ENCODE measurements at places on chromosomes 12 and 14.
A peak's percentile ranks its signal among the peaks of the same experiment; 100 is the strongest.

- no peak for DNase-seq
Measured at GRCh38 chr12:94247246-94247645, 98.9 kb downstream of the PLXNC1 start.

DNA sequence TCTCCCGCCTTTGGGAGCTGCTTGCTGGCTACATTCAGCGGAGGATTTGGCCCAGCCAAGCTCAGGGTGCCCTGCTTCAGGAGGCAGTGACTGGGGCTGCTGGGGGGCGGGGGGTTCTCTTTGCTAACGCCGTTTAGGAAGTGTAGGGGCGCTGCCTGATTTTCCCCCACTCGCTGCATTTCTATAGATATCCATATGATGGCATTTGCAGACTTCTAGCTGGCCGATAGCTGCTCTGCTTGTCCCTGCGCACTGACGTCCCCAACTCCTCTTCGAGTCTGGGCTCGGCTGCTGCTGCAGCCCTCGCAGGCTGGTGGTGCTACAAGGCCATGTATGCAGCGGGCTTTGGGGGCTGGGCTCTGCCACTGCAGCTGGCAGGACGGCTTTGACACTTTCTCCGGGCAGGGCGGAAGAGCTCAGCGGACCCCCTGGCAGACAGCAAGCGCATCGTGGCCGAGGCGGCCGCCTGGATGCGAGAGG is 3.1 kb downstream of the LRFN5 start:
- no peak for DNase-seq

DNA sequence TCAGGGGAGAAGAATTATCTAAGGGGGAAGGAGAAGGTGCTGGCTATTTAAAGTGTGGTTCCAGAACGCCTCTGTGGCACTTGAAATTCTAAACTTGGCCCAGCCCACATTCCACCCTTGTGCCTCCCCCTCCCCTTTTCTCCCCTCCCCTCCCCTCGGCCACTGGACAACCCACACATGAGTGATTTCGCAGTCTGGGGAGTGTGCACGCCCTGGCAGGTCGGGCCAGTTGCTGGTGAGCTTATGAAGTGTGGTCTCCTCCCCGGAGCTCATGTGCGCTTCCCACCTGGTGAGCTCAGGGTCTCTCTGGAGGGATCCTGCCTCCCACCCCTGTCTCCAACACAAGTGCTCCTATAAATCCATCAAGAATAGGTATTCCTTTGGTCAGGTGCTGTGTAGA is at the start of gene SLC6A13:
TSS of gene SLC6A13 (minus strand) at position 20 of the 400 bp plus-strand sequence. CDS start 2,784 bp downstream, outside the sequence.
- no peak for DNase-seq

DNA sequence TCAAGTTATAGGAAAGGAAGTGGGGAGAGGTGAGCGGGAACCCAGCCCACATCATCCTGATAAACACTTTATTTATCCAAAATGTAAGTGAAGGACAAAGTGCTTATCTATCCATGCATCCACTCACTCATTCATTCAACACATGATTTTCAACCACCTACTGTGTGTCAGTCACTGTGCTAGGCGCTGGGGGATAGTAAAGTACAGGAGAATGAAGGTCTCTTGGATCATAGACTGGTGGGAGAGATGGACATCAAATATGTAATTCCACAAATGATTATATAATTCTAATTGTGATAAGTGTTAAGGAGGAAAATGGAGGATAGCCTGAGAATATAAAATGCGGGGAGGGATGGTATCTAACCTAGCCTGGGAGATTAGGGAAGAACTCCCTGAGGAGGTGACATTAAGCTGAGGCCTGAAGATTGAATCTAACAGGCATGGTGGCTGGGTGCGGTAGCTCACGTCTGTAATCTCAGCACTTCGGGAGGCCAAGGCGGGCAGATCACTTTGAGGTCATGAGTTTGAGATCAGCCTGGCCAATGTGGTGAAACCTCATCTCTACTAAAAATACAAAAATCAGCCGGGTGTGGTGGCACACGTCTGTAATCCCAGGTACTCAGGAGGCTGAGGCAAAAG is 41.3 kb upstream of the CHST11 start:
- DNase-seq = no peak

DNA sequence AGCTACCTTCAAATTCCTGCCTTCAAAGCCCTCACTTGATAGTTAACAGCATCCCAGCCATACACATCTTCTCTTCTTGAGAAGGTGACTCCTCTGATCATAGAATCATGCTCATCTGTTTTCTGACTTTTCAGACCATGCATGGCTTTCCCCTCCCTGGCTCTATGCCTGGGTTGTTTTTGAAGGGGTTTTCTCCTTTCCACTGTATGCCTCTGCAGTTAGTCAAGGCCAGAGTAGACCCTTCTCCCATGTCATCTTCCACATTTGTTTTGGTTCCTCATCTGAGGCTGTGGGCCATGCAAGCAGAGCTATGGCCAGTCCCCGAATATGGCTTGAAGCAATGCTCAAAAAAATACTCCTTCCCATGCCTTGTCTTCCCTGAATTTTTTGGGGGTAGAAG is 14.3 kb upstream of the MCRS1 start:
- no peak for DNase-seq

DNA sequence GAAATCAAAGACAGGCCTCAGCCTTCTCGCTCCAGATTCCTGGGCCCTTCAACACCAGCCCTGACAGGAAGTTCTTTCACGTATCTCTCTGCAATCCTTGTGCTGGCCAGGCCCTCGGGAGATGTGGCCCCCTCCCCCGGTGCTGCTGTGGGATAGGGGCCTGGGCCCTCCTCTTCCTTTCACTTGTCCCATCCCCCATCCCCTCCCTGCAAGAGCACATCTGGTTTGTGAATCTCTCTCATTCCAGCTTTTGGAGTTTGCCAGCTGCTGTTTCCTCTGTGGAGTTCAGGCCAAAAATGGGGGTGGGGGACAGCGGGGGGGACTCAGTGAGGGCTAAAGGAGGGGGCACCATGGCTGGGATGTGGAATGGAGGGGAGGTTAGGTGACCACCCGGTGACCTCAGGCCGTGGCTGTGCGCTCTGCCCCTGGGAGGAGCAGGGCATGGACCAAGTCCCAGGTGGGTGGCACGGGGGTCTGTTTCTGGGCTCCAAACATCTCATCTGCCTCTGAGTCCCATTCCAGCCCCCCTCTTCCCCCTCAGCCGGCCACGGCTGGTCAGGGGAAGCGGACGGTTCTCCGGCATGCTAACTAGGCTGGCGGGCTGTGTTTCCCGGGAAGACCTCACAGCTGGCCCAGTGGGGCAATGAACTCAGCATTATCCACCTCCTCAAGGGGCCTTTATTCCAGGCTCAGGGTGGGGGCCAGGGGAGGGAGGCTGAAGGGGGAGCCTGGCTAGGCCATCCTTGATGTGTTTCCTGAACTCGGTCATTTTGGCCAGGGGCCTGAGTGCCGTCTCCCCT is 7.4 kb downstream of the LRP1 start:
- no peak for DNase-seq

GRCh38 chr14:102497998-102498677 is 11.4 kb downstream of the ANKRD9 start:
- DNase-seq = no peak

DNA sequence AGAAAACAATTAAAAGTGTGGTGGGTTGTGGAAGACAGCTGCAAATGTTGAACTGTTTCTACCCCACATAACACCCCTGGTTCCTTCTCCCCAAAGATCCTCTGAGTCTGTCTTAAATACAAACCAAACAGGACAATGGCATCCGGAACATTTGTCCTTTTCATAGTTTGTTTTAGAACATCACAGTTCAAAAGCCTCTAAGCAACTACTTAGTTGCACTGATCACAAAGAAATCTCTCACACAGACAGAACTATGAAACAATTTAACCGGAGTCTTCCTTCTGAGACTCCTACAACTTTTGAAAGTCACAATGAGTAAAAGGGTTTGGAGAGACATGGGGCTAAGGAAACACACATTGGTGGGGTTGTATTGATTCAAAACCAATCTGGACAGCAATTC is 125.6 kb downstream of the SLC25A21 start:
- DNase-seq = no peak

DNA sequence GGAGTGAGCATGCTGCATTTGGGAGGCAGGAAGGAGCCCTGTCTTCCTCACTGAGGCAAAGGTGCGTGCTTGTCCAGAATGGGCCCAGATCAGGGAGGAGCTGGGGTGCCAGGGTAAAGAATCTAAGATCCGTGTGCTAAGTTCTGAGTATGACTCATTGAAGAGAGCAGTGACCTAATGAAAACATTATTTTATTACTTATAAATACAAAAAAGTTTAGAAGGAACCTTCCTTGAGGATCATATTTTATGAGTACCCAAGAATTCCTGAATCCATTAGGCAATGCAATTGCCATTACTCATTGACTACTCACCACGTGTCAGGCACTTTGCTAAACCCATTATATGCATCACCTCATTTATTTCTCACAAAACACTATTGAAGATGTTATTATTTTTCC is 264.7 kb downstream of the EGLN3 start:
- no peak for DNase-seq

- DNase-seq = no peak
Measured at GRCh38 chr12:117981267-117981666, 12.5 kb upstream of the KSR2 start.

GRCh38 chr12:9169979-9170634 is 38.1 kb downstream of the PZP start:
- DNase-seq = no peak

DNA sequence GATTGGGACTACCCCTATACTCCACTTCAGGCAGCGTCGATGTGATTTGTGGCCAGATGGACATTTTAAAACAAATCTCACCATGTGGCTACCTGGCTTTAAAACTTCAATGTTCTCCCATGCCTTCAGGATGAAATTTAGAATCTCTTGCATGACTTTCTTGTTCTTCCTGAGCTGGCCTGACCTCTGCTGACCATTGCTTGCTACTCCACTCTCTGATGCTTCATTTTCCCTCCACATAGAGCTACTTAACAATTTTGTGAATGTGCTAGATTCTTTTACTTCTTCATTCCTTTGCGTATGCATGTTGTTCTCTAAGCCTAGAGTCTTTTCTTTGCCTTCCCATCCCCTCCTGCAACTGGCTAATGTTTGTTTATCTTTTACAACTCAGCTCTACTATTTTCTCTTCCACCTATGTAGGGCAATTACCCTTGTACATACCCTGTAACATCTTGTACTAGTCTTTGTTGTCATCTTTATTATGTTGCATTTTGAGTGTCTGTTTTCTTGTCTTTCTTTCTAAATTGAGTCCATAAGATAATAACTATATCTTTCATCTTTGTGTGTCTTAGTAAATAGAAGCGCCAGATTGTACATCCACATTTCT is 41.2 kb downstream of the YLPM1 start:
- no peak for DNase-seq

DNA sequence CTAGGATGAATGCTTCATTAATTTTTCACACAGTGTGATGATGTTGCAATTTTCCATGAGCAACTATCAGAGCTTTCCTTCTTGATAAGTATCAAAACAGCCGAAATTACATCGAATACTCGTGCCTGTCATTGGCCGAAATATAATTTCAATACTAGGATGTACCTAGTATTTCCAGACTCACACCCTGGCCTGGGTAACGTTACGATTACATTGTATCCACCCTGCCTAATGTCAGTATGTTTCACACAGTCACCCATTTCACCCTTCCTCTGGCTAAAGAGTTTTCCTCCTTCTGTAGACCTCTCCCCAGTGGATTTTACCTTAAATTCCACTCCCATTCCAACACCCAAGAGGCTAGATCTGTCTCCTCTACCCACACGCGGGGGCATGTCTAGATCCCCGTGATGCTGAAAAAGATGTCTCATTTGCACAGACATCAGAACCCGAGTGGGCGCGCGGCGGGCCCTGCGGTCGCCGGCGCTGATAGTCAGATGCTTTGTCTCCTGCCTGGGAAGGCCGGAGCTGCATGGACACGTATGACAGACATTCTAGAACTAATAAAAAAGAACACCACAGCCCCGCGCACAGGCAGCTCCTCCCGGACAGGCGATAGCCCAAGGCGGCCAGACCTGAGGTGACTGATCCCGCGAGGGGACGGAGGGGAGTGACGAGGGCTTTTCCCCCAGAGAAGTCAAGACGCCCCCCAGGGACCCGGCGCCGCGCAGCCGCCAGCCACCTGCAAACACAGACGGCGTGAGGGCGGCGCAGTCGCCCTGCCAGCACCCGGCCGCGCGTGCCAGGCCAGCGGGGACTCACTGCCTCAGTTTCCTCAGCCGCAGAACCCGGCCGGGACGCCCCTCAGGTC is 723 bp downstream of the KIF21A start:
- peak; percentile 28 for DNase-seq

DNA sequence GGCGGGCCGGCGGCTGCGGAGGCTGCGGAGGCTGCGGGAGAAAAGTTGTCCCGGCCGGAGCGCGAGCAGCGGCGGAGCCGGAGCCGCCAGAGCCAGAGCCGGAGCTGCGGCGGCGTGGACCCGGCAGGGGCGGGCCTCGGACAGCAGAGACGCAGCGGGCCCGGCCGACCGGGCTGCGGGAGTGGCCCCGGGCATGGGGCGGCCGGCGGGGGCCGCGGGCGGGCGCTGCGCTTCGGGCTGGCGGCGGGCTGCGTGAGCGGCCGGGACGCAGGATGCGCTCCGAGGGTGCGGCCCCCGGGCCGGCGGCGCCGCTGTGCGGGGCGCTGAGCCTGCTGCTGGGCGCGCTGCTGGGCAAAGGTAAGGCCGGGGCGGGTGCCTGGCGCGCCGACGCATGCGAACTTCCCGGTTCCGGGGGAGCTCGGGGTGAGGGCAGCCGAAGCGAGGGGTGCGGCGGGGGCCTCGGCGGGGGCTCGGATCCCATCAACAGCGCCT is at the start of gene TMEM132C:
TSS of gene TMEM132C (plus strand) at position 40 of the 492 bp plus-strand sequence. CDS start at position 273, 233 bp downstream.
- no peak for DNase-seq

DNA sequence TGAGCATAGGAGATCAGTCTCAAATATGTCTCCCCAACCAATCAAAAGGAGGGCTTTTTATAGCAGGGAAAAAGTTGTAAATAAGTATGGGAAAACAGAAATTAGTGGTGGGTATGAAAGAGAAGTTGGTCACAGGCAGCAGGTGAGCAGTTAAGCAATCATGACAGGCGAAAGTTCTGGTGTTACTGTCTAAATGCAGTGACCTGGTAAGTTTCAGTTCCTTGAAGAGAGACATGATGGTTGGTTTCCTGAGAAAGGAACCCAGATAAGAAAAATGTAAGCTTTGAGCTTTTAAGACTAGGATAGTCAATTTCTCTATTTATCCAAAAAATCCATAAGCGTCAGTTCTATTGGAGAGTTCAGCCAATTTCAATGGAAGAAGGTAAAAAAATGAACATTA is 466.2 kb upstream of the FLRT2 start:
- no peak for DNase-seq
